Pancreas (tissue), 10 donors: ENCODE measurements at places on chromosomes 6 and 20. TPM values are rescaled to one million over a fixed set of nuclear protein-coding genes. Genes with fewer than 3 reads are reported as not detected.

DNA sequence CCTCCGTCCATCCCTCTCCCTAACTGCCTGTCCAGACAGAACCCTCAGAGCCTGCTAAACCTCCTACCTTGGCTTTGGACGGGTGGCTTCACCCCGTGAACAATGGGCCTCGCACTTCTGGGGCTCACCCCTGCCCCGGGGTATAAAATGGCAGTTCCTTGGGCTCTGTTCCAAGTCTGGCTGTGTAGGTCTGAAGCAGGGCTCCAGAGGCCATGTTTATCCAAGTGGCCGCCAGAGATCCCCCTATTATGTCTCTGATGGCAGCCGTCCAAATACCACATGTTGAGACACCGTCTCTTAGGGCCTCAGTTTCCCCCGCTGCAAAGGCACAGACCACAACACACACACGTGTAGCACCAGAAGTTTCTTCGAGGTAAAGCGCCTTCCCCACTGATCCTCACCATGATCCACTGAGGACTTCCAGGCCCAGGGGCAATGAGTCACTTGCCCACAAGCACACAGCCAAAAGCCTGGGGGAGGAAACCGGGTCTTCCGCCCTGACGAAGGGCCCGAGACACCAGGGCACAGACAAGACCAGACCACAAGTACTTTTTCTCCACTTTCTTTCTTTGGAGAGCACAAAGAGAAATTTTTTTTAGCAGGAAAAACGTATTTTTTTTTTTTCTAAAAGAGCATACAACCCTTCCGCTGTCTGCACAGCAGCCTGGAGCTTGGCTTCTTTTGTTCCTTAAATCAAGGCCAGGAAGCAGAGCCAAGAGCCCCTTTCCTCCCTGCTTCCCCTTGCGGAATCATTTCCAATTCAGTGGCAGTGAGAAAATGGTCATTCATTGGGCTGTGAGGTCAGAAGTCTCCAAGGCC lies 11.8 kb downstream of the CPNE5 start:
- no peak for DNase-seq

DNA sequence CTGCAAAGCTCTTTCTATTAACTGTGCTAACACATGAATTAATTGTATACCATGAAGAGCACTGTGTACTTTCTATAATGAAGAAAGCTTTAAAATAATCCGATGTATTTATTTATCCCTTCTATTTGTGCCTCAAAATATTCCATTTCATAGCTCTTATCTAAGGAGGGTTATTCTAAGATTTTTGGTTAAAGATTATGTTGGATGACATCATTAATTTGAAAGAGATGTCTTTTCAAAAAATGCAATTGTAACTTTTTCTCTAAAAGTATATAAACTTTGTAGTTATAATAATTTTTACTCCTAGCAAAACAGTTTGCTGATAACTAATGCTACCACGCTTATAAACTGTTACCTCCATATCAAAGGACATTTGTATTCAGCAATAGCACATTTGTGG lies 192.4 kb upstream of the HSF2 start:
- DNase-seq = no peak

- no peak for DNase-seq
Observed at GRCh38 chr6:141986457-141986856, 146.3 kb upstream of the GJE1 start.

DNA sequence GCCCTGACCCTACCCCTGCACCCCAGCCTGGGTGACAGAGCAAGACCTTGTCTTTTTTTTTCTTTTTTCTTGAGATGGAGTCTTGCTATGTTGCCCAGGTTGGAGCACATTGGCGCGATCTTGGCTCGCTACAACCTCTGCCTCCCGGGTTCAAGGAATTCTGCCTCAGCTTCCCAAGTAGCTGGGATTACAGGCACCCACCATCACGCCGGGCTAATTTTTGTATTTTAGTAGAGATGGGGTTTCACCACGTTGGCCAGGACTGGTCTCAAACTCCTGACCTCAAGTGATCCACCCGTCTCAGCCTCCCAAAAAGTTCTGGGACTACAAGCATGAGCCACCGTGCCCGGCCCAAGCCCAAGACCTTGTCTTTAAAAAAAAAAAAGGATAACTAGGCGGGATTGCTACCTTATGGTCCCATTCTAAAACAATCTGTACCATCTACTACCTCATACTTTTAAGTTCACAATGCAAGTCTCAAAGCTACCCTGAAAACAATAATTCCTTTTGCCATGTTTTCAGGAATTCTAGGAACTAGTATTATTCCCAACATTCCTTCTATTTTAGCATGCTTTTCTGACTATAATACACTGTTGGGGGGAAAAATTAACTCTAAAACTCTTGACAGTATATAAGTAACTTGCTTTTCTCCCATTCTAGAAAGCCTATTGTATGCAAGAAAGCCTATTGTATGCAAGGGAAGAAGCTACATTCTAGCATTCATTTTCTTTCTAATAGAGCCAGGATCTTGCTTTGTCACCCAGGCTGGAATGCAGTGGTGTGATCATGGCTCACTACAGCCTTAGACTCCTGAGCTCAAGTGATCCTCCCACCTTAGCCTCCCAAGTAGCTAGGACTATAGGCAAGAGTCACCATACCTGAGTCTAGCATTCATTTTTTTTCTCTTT lies 6.6 kb downstream of the TUBB start:
- no peak for DNase-seq

DNA sequence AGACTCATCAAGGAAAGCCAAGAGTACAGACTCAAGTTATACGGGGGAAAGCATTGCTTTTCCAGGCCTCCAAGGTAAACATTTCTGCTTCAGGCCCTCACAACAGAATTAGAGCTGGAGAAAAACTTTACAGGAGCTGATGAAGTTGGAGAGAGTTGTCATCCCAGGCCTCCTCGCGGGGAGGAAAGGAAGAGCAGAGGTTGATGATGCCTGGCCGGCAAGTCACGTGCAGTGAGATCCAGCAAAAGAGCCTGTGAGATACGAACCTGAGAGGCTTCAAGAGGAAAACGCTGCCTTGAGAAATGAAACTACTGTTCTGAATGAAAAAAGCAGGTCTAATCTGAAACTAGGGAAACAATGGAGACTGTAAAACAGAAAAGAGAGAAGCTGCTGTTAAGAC lies 122.9 kb downstream of the FAM120B start:
- no peak for DNase-seq

DNA sequence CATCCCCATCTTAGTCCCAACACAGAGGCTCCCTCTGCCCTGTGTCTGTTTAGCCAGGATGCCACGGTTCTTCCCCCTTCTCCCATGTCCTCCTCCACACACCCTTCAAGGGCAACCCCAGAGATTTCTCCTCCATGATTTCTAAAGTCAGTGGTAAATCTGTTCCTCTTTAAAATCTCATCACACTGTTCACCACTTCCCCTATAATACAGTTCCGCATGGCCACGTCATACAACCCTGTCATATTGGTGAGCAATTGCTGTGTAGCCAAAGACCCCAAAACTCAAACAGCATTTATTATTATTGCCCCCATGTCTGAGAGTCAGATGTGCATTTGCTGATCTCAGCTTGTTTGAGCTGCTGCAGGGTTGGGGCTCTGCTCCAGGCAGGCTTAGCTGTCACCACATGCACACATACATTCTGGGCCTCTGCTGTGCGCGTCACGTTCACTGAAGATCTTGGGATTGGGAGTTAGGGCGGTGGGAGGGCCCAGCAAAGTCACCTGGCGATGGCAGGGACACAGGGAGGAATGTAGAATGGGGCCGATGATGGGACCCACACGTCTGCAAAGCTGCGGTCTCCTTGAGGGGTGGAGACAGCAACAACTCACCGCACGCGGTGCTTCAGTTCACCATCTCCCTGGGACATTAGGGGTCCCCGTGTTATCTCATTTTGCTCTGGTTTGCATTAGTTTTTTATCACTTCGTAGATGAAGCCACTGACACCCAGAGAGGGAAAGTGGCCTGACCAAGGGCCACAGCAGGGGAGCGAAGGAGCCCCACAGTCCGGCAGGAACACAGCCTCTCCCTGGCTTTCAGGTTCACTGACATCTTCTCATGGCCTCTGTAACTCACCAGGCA lies 36.9 kb upstream of the CD93 start:
- no peak for DNase-seq

CCDC170 gene
- total RNA-seq = not detected

XKR7 gene
- total RNA-seq = 0.16 TPM

GRCh38 chr6:132400883-132401617 lies at the start of gene MOXD1:
TSS of gene MOXD1 (minus strand) at chr6:132401475. CDS start at chr6:132401426, 49 bp downstream.
- peak; percentile 80 for DNase-seq

- DNase-seq = no peak
Observed at GRCh38 chr6:21409231-21409630, 184.3 kb upstream of the SOX4 start.

DNA sequence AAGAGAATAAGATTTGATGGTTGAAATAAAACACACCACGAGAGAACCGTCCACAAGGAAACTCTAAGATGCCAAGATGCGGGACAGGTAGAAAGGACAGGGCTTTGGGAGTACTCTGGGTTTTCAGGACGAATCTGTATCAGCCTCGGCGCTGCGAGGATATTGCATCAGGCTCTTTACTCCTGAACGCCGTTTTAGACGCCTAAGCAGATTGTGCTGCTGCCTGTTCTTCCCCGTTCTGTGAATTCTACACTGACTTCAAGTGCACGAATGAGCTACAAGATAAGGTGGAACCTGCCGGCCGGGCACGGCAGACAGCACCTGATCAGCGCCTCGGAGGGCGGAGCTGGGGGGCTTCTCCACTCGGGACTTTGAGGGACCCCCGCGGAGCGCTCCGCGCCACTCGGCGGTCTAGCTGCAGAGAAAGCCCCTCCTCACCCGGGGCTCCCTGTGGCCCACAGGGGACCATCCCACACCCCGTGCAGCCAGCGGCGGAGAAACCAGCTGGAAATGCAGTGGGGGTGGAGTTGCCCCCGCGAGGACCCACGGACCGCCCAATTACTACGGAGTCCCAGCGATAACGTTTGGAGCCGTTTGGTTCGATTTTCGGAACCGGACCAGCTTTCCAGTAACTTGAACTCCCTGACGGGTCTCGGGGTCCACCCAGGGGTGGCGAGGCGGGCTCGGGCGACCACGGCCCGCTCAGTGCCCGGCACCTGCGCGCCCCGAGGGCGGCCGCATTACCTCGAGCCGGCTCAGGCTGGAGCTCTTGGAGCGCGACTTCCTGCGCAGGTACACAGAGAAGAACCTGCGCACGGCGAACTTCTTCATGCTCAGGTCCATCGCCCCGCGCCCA lies 646 bp downstream of the RPS6KA2 start:
- DNase-seq = peak; percentile 70

C4B gene
- 145 TPM for total RNA-seq

DNA sequence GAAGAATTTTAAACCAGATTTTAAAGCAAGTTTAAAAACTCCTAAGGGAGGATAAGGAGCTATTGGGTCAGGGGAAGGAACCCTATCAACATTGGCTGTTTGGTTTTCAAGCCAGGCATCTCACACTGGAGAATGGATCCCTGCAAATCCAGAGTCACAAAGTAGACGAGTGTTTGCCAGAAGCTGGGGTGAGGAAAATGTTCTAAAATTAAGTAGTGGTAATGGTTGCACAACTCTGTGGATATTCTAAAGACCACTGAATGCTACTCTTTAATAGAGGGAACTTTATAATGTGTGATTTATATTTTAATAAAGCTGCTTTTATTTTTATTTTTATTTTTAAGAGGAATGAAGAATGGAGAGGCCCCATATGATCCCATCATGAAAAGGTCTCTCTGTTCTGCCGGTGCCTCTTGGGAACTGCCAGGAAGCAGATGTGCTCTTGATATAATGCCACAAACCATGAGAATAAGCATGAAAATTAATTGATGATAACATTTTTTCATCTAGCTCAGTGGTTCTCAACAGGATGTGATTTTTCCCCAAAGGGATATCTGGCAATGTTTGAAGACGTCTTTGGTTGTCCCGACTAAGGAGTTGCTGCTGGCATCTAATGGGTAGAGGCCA lies 379.0 kb upstream of the CNR1 start:
- no peak for DNase-seq

GRCh38 chr6:120736740-120737139 lies 597.5 kb downstream of the TBC1D32 start:
- DNase-seq = no peak

GRCh38 chr6:67501755-67502154 lies 1133.3 kb upstream of the ADGRB3 start:
- no peak for DNase-seq

DNA sequence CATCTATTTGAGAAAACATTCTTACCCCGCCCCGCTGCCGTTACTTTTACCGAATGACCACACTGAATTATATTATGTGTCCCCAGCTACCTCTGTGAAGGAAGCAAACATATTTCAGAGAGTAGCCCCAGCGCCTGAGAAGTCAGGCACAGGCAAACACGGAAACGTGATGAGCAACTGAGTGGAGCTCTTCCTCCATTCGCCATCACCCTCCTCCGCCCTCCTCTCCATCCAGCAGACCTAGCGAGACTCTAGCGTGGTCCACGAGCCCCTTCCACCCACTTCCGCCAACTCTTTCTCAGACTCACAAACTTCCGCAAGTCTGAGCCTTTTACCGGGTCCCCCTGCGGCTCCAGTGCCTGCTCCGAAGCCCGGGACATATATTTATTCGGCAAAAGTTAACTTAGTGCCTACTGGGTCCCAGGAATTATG lies 582 bp downstream of the SNRPB start:
- peak; percentile 42 for DNase-seq

DNA sequence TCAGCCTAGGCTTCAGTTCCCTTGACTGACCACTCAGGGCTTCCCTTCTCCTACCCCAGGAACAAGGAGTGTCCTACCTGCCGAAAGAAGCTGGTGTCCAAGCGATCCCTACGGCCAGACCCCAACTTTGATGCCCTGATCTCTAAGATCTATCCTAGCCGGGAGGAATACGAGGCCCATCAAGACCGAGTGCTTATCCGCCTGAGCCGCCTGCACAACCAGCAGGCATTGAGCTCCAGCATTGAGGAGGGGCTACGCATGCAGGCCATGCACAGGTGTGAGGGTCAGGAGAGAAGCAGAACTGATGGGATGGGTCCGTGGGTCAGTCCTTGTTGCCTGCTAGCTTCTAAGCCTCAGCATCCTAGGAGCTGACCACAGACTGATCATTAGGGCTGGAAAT lies 1.6 kb downstream of the RING1 start:
- no peak for DNase-seq

GRCh38 chr6:36484736-36485135 lies 41.9 kb downstream of the KCTD20 start:
- DNase-seq = no peak

MEP1A gene
- total RNA-seq = 2.7 TPM

DNA sequence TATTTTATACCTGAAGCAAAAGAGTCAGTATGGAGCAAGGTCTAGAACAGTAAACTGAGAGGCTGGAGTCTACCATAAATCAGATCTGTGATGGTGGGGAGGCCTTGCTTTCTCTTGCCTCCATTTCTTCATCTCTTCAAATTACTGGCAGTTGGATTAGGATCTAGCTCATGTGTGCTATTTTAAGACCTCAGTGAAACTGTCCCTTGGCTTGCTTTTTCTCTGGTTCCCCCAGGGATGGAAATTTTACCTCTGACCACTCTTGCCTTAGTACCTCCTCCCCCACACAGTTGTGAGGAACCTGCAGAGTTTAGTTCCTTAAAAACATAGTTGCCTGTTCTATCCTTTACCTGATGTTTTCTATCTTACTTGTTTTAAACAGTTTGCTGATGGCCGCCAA lies 8.5 kb downstream of the TMEM14B start:
- no peak for DNase-seq

FOXA2 gene
- total RNA-seq = 17.7 TPM

GRCh38 chr6:40456390-40457013 lies 130.7 kb downstream of the LRFN2 start:
- peak; percentile 58 for DNase-seq

HLA-DRB5 gene
- 0.38 TPM for total RNA-seq

GRM1 gene
- total RNA-seq = 0.06 TPM

PGBD1 gene
- total RNA-seq = 0.79 TPM
